Activated CD4-positive, alpha-beta T cell treated with anti-CD3 and anti-CD28 coated beads, Interleukin-2, Interleukin-4, amounts not matched to agents 100 ng/mL and 50 ng/mL, durations not matched to agents 16 hours and 8 hours (primary cell): ENCODE measurements at places on chromosomes 12 and 14.
A peak's percentile ranks its signal among the peaks of the same experiment; 100 is the strongest.

DNA sequence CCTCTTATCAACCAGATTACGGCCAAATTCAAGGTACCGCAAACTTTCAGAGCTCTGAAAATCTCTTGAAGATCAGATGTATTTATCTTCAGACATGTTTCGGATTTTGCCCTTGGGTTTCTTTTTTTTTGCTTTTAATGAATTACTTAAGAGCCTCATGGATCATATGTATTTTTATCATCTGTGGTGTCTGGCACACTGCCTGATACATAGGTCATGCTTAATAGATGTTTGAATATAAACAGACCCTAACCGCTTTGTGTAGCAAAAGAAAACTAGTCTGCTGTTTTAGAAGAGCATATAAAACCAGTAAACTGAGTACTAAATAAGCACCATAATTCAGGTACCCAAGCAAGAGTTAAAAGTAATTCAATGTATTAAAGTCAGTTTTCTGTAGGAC is 20.1 kb upstream of the TBK1 start:
- DNase-seq, result no peak

DNA sequence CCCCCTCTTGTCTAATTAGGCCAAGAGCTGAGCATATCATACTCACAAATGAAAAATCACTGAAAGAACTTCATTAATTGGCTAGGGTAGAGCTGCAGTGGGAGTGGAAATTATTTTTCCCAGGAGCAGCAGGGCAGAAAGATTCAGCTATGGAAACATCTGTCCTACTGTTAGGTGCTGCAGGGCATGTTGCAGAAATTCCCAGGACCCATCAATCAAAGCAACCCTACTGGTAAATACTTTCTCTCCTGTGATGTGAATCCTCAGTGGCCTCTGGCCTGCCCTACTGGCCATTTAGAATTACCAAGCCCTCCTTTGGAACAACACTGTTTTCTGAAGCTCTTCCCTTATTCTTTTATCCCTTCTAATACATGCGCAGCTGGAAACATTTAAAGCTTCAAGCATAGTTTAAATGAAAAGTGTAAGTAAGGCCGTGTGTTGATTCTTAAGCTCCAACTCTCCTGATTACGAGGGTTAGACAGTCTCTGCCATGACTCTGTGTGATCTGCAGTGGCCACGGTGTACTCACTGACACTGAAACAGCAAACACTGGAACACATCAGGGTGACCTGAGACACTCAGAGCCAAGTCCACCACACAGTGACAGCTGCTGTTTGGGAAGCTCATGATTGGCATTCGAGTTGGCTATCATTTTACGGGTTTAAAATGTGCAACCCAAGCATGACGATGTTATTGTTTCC is 62.6 kb upstream of the TMCC3 start:
- DNase-seq, result no peak

DNA sequence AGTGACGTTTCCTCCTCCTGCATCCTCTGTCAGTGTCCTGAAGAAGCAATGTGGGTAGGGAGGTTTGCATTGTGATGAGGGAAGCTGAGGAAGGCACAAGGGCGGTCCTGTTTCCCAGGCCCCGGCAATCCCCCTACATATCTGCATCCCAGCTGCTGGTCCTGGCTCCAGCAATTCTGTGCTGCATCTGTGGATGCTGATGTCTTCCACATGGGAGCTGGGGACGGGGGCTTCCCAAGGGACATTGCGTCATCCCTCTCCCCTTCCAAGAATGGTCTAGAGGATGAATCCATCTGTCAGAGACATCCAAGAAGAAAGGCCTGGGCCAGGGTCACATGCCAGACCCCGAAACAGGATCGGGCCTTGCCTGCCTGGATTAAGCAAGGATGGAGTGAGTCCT is 52.1 kb downstream of the TSPAN11 start:
- no peak for DNase-seq

GRCh38 chr12:130977743-130978095 is 24.0 kb downstream of the ADGRD1 start:
- DNase-seq, result no peak

DNA sequence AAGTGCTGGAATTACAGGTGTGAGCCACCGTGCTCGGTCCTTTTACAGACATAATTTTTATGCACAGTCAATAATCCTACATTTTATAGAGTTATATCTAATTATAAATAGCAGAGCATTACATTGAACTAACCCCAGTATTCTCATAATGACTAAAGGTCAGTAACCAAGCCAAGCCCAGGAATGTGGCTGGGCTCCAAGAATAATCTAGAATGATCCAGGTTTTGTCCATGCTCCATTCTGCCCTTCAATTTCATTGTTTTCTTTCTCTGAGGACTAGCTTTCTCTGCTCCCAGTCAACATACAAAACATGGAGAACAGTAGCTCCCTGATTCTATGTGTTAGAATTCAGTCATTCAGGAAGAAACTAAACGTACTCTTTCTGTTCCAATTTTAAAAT is 92.1 kb upstream of the KRR1 start:
- no peak for DNase-seq

GRCh38 chr14:96960598-96961116 is 163.5 kb downstream of the VRK1 start:
- DNase-seq, result no peak

GRCh38 chr14:77892381-77892871 is 92.5 kb downstream of the ADCK1 start:
- DNase-seq, result no peak

- no peak for DNase-seq
These were observed 30.7 kb downstream of the GRIP1 start for GRCh38 chr12:66648033-66648735.

GRCh38 chr14:31029016-31029970 is 3.1 kb upstream of the STRN3 start:
- DNase-seq, result peak; percentile 25

DNA sequence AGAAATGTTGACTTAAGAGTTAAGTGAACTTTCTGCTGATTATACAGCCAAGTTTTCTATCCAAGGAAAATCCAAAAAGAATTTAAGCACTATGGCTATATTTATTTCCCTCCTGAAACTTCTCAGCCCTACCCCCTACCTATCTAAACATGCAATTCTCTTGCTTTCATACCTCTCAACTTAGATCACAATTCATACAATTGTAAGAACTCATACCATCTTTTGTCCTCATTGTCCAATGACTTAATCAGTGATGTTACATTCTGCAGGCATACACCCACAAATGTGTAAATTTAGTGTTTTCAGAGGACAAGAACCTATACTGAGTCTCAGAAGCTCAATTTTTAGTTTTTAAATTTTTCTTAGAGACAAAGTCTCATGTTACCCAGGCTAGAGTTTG is 62.1 kb downstream of the ZFC3H1 start:
- no peak for DNase-seq

GRCh38 chr12:9870286-9870866 is 1.2 kb upstream of the CLEC2B start:
- DNase-seq, result no peak

DNA sequence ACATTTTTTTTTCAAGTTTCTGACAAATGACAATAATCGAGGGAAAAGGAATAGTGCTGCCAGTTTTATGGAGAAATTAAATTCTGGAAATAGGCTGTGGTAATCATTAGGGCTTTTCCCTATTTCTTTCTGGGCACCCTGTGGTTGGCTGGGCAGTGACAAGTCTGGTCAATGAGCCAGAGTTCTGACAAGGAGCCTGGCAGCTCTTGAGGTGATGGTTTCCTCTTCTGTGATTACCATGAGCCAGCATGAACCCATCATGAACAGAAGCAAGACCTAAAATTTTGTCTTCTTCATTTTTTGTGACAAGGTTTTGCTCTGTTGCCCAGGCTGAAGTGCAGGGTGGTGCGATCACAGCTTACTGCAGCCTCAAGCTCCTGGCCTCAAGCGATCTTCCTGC is 115.8 kb downstream of the TRAFD1 start:
- DNase-seq, result no peak

GRCh38 chr14:49770212-49770817 is 2.4 kb downstream of the KLHDC2 start:
- no peak for DNase-seq

GRCh38 chr14:105858676-105859025 is 332.3 kb downstream of the TMEM121 start:
- DNase-seq, result peak; percentile 28

GRCh38 chr12:103865151-103865730 is 24.2 kb upstream of the NT5DC3 start:
- no peak for DNase-seq

DNA sequence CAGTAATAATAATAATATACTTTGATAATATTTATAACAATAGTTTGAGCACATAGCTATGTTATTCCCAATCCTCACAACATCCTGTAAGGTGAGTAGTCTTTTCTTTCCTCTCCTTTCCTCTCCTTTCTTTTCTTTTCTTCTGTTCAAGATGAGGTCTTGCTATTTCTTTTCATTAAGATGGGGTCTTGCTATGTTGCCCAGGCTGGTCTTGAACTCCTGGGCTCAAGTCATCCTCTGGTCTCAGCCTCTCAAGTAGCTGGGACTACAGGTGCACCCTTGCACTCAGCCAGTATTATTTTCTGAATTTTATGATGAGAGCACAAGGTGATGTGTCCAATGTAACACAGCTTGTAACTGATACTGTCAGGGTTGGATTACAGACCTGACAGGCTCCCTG is 134.6 kb downstream of the OTOGL start:
- no peak for DNase-seq

DNA sequence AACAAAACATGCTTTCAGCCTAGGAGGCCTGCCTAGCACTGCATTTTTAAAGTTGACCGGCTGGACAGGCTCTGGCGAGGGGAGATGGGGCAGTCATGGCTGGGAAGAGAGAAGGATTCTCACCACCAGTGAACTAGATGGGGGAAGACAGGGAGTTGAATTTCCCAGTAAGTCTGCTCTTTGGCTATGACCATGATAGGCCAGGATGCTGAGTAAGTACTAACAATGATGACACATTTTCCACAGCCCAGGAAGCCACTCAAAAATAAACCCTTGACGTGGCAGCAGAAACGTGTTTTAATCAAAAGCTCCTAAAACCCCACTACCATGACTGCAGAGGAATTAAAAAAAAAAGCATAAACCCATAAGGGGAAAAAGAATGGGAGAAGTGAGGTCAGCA is 19.0 kb downstream of the KCTD10 start:
- DNase-seq, result peak; percentile 23

DNA sequence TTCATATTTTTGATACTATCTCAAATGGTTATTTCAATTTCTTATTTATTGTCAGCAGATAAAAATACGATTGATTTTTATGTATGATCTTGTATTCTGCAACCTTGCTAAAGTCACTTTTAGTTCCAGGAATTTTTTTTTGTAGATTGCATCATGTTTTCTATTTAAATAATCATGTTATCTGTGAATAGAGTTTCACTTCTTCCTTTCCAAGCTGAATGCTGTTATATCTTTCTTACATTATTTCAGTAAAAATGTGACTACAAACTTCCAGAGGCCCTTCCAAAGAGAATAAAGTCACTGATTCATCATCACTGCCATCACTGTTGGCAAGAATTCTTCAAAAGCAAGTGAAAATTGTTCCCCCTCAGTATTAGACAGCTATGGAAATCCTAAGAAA is 104.7 kb upstream of the RAP1B start:
- DNase-seq, result no peak

DNA sequence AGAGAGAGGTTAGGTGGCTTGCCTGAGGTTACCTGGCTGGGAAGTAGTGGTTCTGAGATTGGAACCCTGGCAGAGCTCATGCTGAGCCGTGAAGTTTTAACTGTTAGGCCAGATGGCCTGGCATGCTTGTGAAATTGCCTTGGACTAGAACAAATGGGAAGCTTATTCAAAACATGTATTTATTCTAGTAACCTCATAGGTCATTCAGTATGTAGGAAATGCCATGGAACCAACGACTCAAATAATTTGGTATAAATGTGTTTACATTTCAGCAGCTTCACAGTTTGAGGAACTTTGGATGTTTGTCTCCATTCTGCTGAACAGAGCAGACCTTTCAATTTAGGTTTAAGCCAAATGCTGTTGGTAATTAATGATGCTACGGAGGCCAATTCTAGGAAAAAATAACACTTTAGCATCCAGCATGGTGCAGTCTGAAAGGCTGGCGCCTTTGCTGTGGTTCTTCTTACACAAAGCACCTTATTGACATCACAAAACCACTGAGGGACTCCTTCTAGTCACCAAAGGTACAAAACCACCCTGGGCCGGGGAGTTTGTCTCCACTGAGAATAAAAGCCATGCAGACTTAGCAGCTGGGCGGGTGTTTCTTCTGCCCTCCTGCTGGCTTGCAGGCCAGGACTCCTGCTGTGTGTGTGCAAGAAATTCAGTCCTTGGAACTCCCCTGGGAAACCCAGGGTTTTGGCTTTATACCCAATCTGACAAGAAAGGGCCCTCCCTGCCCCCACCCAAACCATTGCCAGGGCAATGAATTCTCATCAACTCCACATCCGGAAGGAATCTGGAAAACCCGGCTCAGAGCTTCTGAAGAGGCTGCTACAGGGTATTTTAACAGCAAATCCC is 64.2 kb downstream of the ELK3 start:
- no peak for DNase-seq

DNA sequence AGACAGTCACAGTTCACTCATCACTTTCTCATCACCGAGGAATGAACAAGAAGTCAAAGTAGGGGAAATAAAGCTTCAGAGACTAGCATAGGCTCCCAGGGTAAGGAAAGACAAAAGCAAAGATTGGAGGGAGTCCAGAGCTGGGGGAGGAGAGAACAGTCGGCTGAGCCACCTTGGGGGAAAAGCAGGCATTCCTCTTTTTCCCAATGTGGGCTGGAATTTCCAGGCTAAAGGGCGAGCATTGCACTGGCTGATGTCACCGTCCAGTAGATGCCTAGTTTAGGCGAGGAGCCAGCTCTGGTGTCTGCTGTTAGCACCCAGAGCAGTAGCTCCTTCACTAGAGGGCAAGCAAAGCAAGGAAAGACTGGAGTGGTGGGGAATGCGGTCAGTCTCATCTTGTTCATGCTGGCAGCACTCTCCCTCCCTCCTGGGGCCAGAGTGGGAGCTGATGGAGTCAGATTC is 8.5 kb upstream of the KRT75 start:
- DNase-seq, result no peak

DNA sequence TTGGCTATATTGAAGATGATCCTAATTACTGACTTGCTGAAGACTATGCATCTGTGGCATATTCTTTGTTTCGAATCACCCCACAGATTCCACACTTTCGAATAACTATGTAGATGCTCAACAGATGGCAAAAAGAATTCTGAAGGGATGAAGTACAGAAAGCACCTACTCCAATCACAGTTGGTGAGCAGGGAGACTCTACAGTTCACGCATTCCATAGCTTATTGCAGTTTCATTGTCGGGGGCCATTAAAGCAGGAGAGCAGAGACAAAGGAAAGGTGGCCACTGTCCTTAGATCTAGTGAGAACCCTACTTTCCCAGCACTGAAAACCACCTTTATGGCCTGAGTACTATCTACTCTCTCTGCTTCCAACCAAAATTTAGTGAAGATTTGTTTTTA is 191.9 kb downstream of the STXBP6 start:
- DNase-seq, result no peak
